ENCODE measurements at places on chromosomes 4 and X.

- ATAC-seq: no peak
Observed at GRCh38 chr4:158428242-158428641, 93.4 kb upstream of the RXFP1 start.

DNA sequence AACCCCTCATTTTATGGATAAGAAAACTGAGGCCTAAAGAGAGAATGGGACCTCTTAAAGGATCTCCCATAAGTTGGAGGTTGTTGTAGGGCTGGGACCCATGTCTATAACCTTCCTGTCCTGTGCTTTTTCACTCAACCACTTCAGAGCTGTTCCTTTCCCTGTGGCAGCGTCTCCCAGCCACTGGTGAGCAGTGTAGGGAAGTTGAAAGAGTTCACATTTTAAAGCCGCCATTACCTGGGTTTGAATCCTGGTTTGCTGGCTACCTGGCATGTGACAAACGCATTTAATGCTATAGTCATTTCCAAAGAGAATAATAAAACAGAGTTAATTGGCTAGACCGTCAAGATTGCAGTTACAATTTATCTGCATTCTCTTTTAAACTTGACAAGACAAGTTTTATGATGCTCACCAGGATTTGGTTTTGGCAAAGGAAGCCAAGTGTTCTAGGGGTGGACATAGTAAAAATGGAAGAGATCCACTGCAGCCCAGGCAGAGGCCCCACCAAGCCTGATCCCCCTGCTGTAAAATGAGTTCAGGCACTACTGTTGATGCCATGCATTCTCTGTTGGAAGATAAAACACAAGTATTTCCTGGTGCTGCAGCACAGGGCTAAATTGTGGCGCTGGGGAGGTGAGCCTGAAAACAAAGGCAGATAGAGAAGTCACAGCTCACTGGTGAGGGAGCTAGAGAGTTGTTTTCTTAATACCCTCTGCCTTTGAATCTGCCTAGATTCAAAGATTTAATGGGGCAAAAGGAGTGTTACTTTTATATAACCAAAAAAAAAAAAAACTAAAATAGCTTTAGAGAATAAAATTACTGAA, 218.7 kb downstream of the NWD2 start:
- no peak for ATAC-seq

DNA sequence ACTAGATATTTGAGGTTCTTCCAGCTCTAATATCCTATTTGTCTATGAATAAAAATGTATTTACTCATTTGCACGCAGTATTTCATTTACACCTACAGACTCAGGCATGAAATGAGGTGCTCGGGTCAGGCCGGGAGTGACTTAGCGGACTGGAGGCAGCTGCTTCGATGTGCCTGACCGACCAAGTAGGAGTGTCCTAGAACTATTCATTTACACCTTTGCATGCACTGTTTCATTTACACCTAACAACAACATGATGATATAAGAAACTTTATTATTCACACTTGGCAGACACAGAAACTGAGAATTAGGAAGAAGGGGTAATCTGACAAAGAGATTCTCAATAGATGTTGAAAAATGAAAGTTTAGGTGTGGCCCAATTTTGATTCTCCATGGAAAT, 28.7 kb upstream of the FAT1 start:
- no peak for ATAC-seq

DNA sequence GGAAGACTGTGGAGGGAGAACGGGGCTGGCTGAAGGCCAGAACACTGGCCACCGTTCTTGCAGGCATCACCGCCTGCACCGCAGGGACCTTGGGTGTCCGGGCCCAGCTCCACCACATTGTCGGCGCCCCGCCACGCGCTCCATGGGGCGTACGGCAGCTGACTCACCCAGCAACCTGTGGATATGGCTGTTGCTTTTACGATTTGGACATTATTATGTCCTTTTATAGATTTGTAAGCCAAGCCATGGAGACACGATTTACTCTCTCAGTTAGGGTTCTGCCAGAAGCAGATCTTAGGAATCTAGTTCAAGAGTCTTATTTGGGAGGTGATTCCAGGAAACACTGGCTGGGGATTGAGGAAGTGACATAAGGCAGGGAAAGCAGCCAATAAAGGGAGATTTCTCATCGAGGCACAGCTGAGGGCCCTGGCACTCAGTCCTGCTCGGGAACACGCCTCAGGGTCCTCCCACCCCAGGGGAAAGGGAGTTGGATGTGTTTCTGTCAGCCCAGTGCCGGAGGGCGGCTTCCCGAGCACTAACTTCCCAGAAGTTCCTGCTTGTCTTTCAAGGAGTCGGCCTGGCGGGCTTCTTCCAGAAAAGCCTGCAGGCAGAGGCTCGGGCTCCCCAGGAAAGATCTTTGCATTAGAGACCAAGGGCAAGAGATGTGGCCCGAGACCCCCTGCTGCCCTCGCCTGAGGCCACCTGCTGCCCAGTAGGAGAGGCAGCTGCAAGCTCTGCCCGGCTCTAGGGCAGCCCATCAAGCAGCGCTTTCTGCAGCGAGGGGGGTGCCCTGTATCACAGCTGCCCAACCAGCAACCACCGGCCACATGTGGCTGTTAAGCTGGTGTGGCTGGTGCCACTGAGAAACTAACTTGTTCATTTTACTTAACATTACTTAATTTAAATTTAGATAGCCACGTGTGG, 52.9 kb downstream of the CRMP1 start:
- ATAC-seq: peak; percentile 71

GRCh38 chr4:1511441-1512041, 105.3 kb upstream of the NKX1-1 start:
- peak; percentile 72 for ATAC-seq

DNA sequence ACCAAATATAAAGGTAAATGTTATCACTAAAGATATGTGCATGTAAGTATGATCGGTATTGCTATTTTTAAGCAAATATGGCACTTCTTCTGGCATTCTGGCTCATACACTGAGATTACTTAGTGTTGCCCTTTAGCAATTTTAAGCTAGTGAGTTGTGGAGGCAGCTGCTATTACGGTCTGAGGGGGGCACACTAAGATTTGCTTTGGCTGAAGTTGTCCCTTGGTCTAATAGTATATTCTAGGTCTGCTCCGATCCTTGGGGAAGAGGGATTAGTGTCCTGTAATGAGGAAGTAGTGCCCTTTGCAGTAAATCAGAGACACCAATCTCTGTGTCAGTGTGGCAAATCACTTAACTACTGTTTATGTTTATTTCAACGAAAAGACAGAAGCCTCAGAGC, 196.5 kb upstream of the FTHL17 start:
- ATAC-seq: no peak

GRCh38 chrX:13383907-13384306, 64.1 kb upstream of the ATXN3L start:
- ATAC-seq: no peak

DNA sequence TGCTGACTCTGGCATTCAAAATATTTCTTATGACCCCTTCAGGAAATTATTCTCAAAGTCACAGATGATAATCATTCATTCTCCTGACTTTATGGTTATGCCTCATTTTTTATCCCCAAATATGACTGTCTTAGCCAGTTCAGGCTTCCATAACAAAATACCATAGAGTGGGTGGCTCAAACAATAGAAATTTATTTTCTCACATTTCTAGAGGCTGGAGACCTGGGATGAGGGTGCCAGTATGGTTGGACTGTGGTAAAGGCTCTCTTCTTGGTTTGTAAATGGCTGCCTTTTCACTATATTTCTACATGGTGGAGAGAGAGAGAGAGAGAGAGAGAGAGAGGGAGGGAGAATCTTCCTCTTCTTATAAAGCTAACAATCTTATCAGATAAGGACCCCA, 20.5 kb downstream of the FRMD7 start:
- ATAC-seq: no peak

GRCh38 chr4:4711902-4712301, 147.6 kb upstream of the MSX1 start:
- ATAC-seq: no peak

DNA sequence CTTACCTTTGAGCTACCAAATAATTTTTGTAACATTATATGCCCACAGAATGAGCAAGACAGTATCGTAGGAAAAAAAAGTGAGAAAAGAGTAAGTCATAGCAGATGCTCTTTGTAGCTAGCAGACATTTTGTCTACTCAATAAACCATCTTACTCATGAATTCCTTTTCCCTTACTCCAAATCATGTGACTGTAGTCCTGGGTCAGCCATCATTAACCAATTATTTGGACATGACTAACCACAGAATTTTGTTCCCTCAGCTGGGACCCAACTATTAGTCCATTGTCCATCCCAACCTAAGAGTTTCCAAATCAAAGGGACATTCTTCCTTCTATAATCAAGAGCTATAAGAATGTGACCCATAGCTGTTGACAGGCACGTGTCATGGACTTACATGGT, 11.4 kb downstream of the UBE2D3 start:
- ATAC-seq: peak; percentile 16

DNA sequence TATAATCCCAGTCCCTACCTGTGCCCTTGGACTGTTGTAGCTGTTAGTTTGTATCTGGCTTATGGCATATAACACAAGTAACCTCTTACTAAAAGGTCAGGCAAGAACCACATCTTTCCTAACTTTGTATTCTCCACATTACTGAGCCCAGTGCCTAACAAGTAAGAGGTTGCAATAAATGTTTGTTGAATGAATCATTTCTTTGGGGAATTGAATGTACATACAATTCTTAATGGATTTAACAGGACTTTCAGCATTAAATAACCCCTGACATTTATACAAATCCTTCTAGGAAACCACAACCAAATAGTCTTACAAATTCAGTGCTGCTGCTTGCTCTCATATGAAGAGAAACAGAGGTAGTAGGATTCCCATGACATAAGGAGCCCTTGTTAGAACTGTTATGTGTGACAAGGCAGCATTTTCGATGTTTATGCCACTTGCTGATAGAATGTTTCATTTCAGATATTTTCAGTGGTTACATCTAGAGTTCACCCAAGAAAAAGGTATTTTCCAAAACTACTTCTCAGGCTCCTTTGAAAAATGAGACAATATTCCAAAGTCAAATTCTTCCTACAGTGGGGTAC, 62.0 kb downstream of the MBNL3 start:
- ATAC-seq: no peak

- ATAC-seq: peak; percentile 30
Observed at GRCh38 chr4:1471443-1472147, 65.4 kb upstream of the NKX1-1 start.

DNA sequence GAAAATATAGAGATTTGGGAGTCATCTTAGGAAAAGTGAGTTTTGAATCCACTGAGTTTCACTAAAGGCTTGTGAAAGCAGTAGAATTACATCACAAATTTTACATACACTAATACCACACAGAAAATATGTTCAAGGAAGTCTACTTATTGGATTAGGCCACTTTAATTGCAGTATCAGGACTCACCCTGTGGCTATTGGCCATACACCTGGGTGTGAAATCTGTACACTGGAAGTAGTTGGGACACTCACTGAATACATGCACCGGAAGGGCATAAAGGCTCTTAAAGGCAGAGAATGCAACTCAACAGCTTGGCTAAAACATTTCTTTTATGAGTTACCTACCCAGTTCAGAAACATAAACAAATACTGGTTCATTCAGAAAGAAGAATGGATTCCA, 19.8 kb downstream of the MAOB start:
- ATAC-seq: no peak

GRCh38 chrX:47191331-47191730, 2.3 kb upstream of the UBA1 start:
- no peak for ATAC-seq

GRCh38 chrX:40987413-40987812, 97.8 kb upstream of the USP9X start:
- no peak for ATAC-seq

DNA sequence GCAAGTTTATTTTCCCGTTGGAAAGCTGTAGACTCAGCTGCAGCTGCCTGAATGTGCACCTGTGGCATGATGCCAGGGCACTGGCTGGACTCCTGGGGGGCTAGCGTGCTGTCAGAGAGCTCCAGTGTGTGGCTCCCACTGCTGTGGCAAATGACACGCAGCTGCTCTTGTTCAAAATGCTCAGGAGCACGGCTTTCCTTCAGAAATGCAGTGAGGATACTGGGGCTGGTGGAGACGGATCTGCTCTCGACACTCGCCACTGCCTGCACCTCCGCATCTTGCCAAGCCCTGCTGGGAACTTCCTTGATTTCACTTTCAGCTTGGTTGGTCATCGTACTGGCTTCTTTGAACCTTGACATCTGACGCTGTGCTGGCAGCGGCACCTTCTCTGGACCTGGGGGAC, 58.7 kb downstream of the GPRIN3 start:
- ATAC-seq: no peak

DNA sequence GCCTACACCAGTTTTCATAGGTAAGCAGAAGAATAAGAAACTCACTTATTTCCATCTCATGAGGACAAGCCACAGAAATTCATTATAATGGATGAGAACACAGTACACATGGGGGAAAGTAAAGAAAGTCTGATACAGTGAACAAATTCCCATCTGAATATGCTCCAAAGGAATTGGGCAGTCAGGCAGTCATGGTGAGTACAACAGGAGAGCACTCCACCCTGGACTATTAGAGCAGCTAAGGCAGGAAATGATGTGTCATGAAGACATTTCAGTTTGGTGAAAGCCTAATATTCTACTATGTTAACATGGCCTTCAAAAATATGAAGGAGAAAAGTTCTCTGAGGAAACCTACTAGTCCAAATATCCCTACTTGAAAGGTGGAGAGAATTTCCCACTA, 92.0 kb upstream of the PRDX4 start:
- ATAC-seq: no peak

- peak; percentile 31 for ATAC-seq
Observed at GRCh38 chrX:81336455-81337152, 134.7 kb downstream of the SH3BGRL start.

- no peak for ATAC-seq
Observed at GRCh38 chrX:65513610-65514009, 21.0 kb downstream of the LAS1L start.

GRCh38 chr4:177283167-177283566, 26.5 kb upstream of the NEIL3 start:
- ATAC-seq: no peak

- ATAC-seq: no peak
Observed at GRCh38 chr4:146317783-146318182, 103.4 kb downstream of the REELD1 start.

GRCh38 chr4:73308286-73308685, 49.7 kb upstream of the ANKRD17 start:
- no peak for ATAC-seq

Measured in gastroesophageal sphincter (tissue), 4 donors.